Airway epithelial cell (primary cell): ENCODE measurements at places on chromosomes 3 and 15. TPM values are rescaled to one million over a fixed set of nuclear protein-coding genes. Genes with fewer than 3 reads are reported as not detected.

The HSPBAP1 gene
- 1.9 and 3.1 TPM in 2 replicates for total RNA-seq

The TMEM41A gene
- total RNA-seq, result 24.0 and 31.1 TPM in 2 replicates

The TNFSF10 gene
- total RNA-seq, result 30.9 and 37.7 TPM in 2 replicates

The SLC22A13 gene
- 0.07 TPM in 1 of 2 replicates, not detected in the other for total RNA-seq

The CACNA2D2 gene
- total RNA-seq, result 0.07 TPM in 1 of 2 replicates, not detected in the other

The SI gene
- total RNA-seq, result not detected in 2 replicates
